ENCODE measurements at places on chromosomes 7 and 10. TPM values are rescaled to one million over a fixed set of nuclear protein-coding genes. Genes with fewer than 3 reads are reported as not detected.

The ODAD2 gene
- 0.08 TPM for total RNA-seq

The UNCX gene
- total RNA-seq, result not detected

The PTPN20 gene
- total RNA-seq, result 0.85 TPM

The TET1 gene
- 0.86 TPM for total RNA-seq

The DPYSL4 gene
- total RNA-seq, result 23.5 TPM

The LIPM gene
- total RNA-seq, result not detected

The GIMAP1 gene
- 5.6 TPM for total RNA-seq

The SLC26A5 gene
- total RNA-seq, result not detected

The CDH23 gene
- 16.2 TPM for total RNA-seq

The FAM25C gene
- total RNA-seq, result not detected

The WIPF3 gene
- not detected for total RNA-seq

The NOC3L gene
- 29.2 TPM for total RNA-seq

The RSPH10B2 gene
- 0.95 TPM for total RNA-seq

The LRGUK gene
- 0.30 TPM for total RNA-seq

The SLC29A4 gene
- 1.5 TPM for total RNA-seq

The MINPP1 gene
- total RNA-seq, result 10.8 TPM

The PALD1 gene
- total RNA-seq, result 1.4 TPM

The ANXA11 gene
- 275 TPM for total RNA-seq

The FGFBP3 gene
- total RNA-seq, result 0.37 TPM

The CHN2 gene
- total RNA-seq, result 0.85 TPM

The ACHE gene
- total RNA-seq, result not detected

The UPK3B gene
- total RNA-seq, result 0.79 TPM

The XRCC2 gene
- total RNA-seq, result 15.7 TPM

The CCL26 gene
- total RNA-seq, result not detected

The ACTR3C gene
- 9.4 TPM for total RNA-seq

The LRRC18 gene
- not detected for total RNA-seq

The CYP3A4 gene
- not detected for total RNA-seq

The LIPF gene
- total RNA-seq, result not detected

The MYH16 gene
- not detected for total RNA-seq

The ZNF727 gene
- not detected for total RNA-seq

The CPA2 gene
- total RNA-seq, result not detected

The CFAP70 gene
- total RNA-seq, result 0.73 TPM

The CCDC172 gene
- total RNA-seq, result not detected

The CLRN3 gene
- not detected for total RNA-seq

The BRAF gene
- total RNA-seq, result 35.1 TPM

The TRIM50 gene
- not detected for total RNA-seq

The RASA4B gene
- 14.1 TPM for total RNA-seq

The THAP5 gene
- total RNA-seq, result 34.8 TPM

The NEURL1 gene
- total RNA-seq, result 3.7 TPM

The WAC gene
- 119 TPM for total RNA-seq

The GOLGA7B gene
- total RNA-seq, result 8.2 TPM

The KBTBD2 gene
- total RNA-seq, result 50.8 TPM
